ENCODE measurements at places on chromosomes 2 and 18. TPM values are rescaled to one million over a fixed set of nuclear protein-coding genes. Genes with fewer than 3 reads are reported as not detected.

DNA sequence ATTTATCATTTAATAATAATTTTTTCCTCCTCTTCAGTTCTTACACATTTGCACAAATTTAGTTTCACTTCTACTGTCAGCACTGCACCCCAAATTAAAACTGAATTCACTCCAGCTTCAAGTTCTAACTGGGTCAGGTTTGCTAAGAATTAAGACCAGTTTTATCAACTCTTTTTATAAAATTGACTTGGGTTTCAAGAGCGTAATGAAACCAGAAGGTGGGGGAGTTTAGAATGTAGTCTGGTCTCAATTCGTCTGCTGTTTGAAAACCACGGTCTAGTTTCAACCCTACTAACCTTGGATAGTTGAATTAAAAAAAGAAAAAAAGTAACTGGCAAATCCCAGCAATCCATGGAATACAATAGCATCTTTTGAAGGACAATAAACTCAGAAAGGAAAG, 14.3 kb upstream of the CTLA4 start:
- H3K27me3 ChIP-seq = no peaks in the 10 kb centered on the region
- DNase-seq = no peak
- no peaks in the 10 kb centered on the region for H3K4me1 ChIP-seq

GRCh38 chr2:134583462-134583861, 135.3 kb downstream of the TMEM163 start:
- H3K27me3 ChIP-seq = no peaks in the 10 kb centered on the region
- H3K4me3 ChIP-seq = no peak overlapping the region
- no peaks in the 10 kb centered on the region for H3K36me3 ChIP-seq
- no peak overlapping the region for H3K27ac ChIP-seq

Gene SERPINB4
- polyA plus RNA-seq = 0.85 TPM

- H3K36me3 ChIP-seq = no peaks in the 10 kb centered on the region
- no peak overlapping the region for H3K27ac ChIP-seq
- H3K27me3 ChIP-seq = no peaks in the 10 kb centered on the region
- DNase-seq = no peak
- no peaks in the 10 kb centered on the region for H3K4me1 ChIP-seq
Measured at GRCh38 chr2:76998704-76999103, 523.5 kb downstream of the LRRTM4 start.

DNA sequence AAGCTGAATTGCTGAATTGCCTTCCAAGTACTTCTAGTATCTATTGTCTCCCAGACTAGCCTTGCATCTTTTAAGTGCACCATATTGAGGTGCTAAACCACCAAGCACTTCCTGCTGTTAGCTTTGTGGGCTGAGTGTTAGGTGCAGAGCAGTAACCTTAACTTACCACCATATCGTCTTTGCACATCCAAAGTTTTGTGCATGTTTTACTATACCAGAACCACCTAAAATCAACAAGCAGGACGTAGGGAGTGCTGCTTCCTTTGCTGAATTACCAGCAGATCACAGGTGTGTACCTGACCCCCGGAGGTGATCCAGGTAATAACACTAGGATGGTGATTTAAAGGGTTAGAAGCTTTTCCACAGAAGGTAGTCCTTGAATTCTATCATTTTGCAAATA, 359.9 kb upstream of the HNRNPA3 start:
- no peaks in the 10 kb centered on the region for H3K27me3 ChIP-seq
- H3K27ac ChIP-seq = no peak overlapping the region
- no peaks in the 10 kb centered on the region for H3K36me3 ChIP-seq
- H3K4me1 ChIP-seq = no peaks in the 10 kb centered on the region
- H3K4me3 ChIP-seq = no peak overlapping the region

GRCh38 chr18:55494899-55495298, 93.1 kb downstream of the TCF4 start:
- H3K4me1 ChIP-seq = peaks cover 17% of the 10 kb centered on the region
- DNase-seq = no peak
- no peaks in the 10 kb centered on the region for H3K27me3 ChIP-seq
- H3K4me3 ChIP-seq = no peak overlapping the region
- H3K27ac ChIP-seq = no peak overlapping the region

Gene COLEC12
- polyA plus RNA-seq = 2.2 TPM

DNA sequence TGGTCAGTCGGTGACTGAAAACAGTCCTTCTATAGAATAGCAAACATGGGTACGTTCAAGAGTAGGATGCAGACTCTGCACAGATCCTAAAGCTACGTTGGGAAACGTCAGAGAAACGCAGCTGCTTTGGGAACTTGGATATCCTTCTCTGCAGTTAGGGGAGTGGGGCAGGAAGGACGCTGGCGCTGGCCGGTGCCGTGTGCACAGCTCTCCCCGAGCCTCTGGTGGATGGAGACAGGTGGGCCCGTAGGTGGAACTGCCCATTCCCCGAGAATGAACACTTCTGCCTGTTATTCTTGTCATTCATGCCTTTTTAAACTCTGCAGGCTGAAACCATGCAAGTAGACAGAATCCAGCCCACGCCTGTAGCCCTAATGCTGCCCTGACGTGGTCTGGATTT, 91.7 kb upstream of the MBOAT2 start:
- no peaks in the 10 kb centered on the region for H3K27me3 ChIP-seq
- no peak overlapping the region for H3K4me3 ChIP-seq
- no peak for DNase-seq
- H3K4me1 ChIP-seq = peaks cover 22% of the 10 kb centered on the region
- H3K27ac ChIP-seq = no peak overlapping the region
